NCI-H1048 (cell line): ENCODE measurements at places on chromosomes 6 and 20.

DNA sequence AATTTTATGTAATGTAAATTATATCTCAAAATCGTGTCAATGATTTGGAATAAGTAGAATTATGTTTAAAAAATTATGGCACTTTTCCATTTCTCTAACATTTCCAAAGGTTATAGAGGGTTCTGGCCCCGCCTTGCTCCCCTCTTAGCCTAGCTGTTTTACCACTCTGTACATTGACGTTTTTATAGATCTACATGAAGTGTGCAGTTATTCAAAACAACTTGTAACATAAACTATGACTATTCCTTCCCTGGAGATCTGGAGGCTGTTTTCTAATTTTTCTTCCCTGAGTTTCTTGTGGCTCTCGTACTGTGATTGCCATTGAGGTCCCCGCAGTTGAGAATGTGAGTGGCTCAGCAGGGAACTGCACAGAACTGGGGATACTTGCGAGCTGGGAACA, 48.4 kb downstream of the IYD start:
- no peak for DNase-seq

- DNase-seq = peak; percentile 47
These were observed at the start of gene RNF146 for GRCh38 chr6:127266178-127266891. Gene RNF146 (plus strand): TSS chr6:127266864. CDS start chr6:127280339, 13,475 bp downstream.

- no peak for DNase-seq
These were observed 9.3 kb upstream of the NCR2 start for GRCh38 chr6:41326092-41326491.

DNA sequence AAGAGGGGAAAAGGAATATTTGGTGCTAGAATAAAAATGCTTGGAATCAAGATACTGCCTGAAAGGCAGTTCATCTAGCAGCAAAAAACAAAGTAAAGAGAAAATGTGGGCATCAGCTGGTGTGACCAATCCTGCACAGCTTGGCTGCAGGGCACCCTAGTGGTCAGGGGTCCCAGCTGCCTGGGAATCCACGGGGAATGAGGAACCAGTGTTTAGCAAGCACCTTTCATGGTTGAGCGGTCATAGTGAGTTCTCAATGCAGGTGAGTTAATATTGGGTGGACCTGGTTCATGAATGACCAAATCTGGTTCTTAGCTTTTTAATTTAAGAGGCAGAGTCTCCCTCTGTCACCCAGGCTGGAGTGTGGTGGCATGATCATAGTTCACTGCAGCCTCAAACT, 53.3 kb downstream of the CAP2 start:
- DNase-seq = no peak

DNA sequence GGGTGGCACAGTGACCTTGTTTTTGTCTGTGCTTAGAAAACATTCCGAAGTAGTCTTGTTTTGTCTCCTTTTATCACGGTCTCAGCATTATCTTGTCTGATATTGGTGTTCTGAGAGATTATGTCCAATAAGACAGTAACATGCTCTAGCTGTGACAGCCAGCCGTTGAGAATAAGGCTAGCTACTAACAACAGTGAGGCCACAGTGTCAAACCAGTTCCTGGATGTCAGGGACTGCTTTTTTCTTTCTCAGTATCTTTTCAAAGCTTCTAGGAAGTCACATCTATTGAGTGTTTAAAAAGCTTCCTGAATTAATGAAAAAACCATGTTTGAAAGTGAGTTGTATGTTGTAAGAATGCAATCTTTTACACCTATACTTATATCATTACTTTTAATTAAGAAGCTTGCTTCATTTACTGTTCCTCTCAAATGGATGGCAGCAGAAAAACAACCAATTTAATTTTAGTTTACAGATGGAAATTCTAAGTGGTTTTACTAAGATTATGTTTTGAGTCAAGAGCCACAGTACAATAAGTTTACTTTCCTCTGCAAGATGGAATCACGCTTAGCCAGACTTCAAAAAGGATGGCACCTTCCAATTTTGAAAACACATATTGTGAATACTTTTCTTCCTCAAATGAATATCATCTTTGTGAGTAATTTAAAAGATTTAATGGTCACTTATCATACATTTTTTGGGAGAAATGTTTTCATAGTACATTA, 53.1 kb downstream of the MAP3K7 start:
- DNase-seq = no peak

GRCh38 chr20:47038566-47039560, 144.2 kb downstream of the EYA2 start:
- no peak for DNase-seq

GRCh38 chr6:106254636-106255035, 70.9 kb downstream of the ATG5 start:
- DNase-seq = no peak

DNA sequence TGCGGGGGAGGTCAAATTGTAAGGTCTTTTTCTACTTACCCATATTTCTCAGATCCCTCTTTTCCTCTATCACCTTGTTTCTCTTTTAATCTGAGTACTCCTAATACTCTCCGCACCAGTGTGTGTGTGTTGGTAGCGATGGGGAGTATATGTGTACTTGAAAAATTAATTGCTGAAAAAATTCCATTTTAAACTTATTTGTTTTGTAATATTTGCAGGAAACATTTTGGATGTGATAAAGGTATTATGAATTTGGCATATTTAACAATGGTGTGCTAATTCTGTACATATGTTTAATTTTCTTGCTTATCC, 48.1 kb upstream of the MLIP start:
- DNase-seq = no peak

DNA sequence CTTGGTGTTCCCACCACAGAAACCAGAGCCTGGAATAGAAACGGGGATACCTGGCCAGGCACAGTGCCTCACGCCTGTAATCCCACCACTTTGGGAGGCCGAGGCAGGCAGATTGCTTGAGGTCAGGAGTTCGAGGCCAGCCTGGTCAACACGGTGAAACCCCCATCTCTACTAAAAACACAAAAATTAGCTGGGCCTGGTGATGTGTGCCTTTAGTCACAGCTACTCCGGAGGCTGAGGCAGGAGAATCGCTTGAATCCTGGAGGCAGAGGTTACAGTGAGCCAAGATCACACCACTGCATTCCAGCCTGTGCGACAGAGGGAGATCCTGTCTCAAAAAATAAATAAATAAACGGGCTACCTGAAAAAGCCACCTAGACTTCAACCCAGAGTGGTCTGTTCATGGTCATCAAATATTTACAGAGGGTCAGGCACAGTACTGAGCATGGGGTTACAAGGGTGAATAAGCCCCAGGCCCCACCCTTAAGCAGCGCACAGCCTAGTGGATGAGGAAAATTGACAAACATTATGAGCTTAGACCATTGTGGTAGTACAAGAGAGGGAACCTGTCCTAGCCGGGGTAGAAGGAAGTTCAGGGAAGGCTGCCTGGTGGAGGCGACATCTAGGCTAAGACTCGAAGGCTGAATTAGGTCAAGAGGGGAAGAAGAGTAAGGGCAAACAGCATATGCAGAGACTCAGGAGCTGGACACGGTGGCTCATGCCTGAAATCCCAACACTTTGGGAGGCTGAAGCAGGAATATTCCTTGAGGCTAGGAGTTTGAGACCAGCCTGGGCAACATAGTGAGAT, 7.2 kb upstream of the PCIF1 start:
- no peak for DNase-seq

GRCh38 chr20:2839732-2840137, 720 bp downstream of the PCED1A start:
- no peak for DNase-seq

- no peak for DNase-seq
These were observed 341.8 kb downstream of the SYNE1 start for GRCh38 chr6:152295346-152295745.

- DNase-seq = no peak
These were observed 5.8 kb downstream of the GABBR1 start for GRCh38 chr6:29626948-29627754.

GRCh38 chr20:53128004-53128403, 155.8 kb downstream of the TSHZ2 start:
- no peak for DNase-seq

GRCh38 chr6:33702345-33702977, 9.0 kb downstream of the UQCC2 start:
- no peak for DNase-seq

DNA sequence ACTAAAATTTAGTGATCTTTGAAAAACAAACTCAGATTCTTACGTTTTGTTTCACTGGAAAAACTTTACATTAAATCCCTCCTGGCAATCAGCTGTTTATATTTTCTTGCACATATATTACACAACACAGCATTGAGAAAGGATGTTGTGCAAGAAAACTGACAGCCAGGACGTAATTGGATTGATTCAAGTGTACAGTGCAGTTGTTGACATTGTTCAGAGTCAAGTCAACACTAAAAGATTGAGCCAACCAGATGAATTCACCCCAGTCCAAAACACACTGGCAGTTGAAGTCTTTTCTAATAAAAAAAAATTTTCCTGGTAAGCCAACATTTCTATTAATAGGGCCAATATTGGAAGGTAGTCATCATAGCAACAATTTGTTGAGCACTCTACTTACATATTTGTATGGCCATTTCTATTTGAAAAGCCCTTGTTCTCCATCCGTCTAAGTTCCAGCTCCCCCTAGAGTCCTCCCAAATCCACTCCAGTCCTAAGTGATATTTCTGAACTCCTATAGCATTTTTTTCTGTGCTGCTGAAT, 20.9 kb upstream of the VNN1 start:
- DNase-seq = no peak

- no peak for DNase-seq
These were observed 907.5 kb downstream of the C6orf118 start for GRCh38 chr6:164401871-164402270.

GRCh38 chr6:87944541-87944954, 103.1 kb upstream of the SPACA1 start:
- no peak for DNase-seq

GRCh38 chr20:17856024-17856564, 112.5 kb downstream of the SNX5 start:
- DNase-seq = peak; percentile 34

- no peak for DNase-seq
These were observed 25.7 kb downstream of the PPP1R16B start for GRCh38 chr20:38831049-38831691.

GRCh38 chr6:28816339-28816908, 107.4 kb downstream of the TRIM27 start:
- DNase-seq = no peak

GRCh38 chr6:132333639-132334520, 67.4 kb downstream of the MOXD1 start:
- DNase-seq = no peak

DNA sequence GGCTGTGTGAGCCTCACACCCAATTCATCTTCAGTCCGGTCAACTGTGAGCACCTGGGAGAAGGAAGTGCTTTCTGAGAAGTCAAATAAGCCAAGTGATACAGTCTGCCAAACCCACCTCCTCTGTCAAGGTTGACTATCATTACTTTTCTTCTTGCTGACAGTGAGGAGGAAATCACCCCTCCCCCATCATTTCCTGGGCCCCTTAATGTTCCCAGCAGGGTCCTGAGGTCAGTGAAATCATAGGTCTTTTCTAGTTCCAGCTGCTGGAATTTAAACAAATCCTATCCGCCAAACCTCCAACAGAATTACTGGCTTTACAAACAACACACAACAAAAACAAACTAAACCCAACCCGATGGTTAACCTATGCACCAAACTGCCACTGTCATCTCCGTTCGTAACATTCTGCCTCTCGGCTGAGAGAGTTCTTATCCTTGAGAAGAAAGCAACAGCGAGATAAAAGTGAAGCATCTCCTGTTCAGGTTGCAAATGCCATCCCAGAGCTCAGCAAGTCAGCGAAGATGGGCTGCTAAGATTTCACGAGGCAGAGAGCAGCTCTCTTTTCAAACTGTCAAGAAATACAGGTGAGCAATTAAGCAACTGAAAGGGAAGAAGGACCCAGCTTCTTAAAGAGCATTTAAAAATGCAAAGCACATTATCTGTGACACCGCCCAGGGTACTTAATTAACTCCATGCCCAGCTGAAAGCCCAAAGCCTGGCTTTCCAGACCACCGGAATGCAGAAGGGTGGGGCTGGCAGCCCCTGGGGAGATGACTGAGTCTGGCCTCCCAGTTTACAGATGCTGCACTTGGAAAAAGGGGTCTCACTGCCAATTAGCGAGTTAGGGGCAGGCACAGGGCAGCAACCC, 24.7 kb downstream of the GFOD1 start:
- no peak for DNase-seq

GRCh38 chr6:3201388-3201787, 26.1 kb downstream of the TUBB2B start:
- DNase-seq = no peak

GRCh38 chr20:58033026-58033536, 195.4 kb downstream of the ANKRD60 start:
- DNase-seq = no peak

DNA sequence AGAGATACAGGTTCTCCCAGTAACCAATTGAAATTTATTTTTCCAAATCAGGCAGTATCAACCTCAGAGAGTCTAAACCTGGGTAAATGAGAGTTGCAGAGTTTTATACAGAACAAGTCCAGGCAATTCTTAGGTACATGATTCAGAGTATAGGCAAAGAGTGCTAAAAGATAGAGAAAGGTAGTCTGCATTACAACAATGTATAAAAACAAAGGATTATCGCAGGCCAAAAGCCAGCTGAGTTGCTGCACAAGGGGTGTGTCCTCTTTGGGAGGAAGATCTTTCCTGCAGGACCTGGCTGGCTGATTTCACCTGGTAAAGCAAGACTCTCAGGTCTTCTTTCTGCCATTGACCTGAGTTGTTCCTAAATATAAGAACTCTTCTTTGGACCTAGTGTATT, 48.9 kb upstream of the ECHDC1 start:
- no peak for DNase-seq

DNA sequence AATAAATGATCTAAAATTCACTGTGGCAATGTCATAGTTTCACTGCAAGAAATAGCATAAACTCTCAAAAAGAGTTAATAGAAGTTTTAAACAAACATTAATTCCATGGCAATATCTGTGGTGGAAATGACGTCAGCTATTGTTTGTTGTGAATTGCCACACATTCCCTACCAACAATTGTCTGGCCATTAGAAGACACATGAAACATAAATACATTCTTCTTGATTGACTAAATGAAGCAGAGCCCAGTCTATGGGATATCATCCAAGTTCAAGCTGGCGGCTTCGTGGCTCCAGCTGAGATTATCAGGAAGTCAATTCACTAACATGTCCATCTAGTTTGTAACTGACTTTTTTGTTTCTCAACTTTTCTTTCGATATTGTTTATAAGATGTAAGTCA, 369.0 kb downstream of the ARHGAP18 start:
- DNase-seq = no peak

- no peak for DNase-seq
These were observed 42.4 kb upstream of the PLCB1 start for GRCh38 chr20:8089668-8090067.

- no peak for DNase-seq
These were observed 1139.3 kb downstream of the HACE1 start for GRCh38 chr6:103720393-103720792.

DNA sequence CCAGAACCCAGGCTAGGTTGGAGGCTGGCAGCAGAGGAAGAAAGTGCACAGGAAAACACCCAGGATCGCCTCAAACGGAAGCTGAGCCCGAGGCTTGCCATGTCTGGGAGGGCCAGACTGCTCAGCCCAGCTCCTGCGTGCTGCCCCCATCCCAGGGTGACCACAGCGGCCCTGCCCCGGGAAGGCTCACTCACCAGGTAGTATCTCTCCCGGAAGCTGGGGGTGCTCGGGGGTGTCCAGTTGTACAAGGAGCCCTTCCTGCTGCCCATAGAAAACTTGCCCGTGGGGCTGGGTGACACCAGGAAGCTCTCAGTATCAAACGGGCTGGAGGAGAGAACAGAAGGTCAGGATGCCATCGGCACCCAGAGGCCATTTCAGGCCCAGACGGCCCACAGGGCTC, 86.9 kb downstream of the RIPOR3 start:
- DNase-seq = no peak

GRCh38 chr6:140364916-140365315, 990.5 kb upstream of the CITED2 start:
- no peak for DNase-seq
